Cortex of kidney (tissue), 1 donor: ENCODE measurements at places on chromosomes 1 and 21.

GRCh38 chr1:177228693-177229065 is 57.9 kb downstream of the BRINP2 start:
- no peak for DNase-seq

- no peak for DNase-seq
Measured at GRCh38 chr1:53122201-53122885, 20.1 kb downstream of the SLC1A7 start.

DNA sequence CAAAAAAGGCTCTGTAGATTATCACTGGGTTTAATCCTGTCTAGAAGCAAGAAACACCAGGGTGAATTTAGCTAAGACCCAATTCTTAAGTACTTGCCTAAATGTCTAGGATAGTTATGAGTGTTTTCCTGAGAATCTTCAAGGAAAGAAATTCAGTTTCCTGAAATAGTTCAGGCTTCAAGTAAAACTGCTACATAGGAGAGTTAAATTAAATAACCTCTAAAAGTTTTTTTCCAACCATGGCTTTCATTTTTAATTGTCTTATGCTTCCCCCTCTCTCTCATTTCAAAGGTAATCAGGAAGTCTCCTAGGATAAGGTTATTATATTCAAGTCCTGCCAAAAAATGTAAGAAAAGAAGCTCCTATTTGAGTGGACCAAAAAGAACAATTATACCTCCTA is 46.7 kb upstream of the FBXO28 start:
- no peak for DNase-seq

DNA sequence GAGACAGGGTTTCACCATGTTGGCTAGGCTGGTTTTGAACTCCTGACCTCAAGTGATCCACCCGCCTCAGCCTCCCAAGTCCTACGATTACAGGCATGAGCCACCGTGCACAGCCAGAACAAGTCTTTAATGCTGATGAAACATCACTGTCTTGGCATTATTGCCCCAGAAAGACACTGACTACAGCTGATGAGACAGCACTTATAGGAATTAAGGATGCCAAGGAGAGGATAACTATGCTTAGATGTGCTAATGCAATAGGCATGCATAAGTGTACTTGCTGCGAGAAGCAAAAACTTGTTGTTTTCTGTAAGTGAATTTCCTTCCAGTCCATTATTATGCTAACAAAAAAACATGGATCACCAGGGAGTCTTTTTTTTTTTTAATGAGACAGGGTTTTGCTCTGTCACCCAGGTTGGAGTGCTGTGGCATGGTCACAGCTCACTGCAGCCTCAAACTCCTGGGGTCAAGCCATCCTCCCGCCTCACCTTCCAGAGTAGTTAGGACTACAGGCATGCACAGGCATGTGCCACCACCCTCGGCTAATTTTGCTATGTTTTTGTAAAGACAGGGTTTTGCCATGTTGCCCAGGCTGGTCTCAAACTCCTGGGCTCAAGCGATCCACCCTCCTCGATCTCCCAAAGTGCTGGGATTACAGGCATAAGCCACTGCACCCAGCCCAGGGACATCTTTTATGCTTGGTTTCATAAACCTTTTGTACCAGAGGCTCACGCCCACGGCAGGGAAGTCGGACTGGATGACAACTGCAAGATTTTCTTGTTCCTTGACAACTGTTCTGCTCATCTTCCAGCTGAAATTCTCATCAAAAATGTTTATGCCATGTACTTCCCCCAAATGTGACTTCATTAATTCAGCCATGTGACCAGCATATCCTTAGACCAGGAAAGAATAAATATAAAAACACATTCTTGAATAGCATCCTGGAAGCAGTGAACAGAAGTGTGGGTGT is 23.1 kb downstream of the RHEX start:
- DNase-seq, result no peak

DNA sequence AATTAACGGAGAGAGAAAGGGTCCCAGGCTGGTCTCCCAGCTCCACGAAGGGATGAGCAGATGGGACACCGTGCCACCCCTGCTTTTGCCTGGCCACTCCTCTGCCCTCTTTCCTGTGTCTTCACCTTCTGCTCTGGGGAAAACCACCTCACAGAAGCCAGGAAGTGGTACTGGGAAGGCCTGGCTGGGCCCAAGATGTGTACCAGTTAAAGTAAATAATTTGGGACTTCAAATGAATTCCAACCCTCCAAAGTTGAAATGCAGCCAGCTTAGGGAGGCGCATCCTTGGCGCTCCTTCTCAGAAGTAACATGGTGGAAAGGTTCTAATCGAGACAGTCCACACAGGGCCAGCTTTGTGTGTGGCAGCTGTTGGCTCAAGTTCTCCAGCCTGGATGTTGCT is 45.7 kb downstream of the MAP3K21 start:
- DNase-seq, result no peak

- DNase-seq, result no peak
Measured at GRCh38 chr1:8283058-8283884, 34.6 kb upstream of the SLC45A1 start.

DNA sequence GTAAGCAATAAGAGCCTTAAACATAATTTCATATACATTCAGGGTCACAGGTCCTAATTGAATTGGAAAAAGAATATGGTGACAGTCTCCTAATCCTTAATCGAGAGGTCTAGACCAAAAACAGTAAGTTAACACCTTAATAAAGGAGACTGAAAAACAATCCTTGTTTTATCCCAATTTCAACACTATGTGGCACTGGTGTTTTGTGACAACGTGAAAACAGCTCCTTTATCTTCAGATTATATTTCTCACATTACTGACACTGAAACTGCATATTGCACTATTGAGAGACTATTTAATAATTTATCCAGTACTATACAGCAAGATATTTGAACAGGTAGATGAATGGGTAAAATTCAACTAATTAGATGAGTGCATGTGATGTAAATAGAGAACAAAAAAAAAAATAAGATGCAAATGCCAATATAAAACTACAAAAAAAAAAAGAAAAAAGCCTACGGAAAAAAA is 34.1 kb downstream of the TP53BP2 start:
- DNase-seq, result no peak

- no peak for DNase-seq
Measured at GRCh38 chr21:39103689-39104088, 79.6 kb downstream of the PSMG1 start.

GRCh38 chr1:39698568-39698967 is 7.3 kb upstream of the HPCAL4 start:
- no peak for DNase-seq

DNA sequence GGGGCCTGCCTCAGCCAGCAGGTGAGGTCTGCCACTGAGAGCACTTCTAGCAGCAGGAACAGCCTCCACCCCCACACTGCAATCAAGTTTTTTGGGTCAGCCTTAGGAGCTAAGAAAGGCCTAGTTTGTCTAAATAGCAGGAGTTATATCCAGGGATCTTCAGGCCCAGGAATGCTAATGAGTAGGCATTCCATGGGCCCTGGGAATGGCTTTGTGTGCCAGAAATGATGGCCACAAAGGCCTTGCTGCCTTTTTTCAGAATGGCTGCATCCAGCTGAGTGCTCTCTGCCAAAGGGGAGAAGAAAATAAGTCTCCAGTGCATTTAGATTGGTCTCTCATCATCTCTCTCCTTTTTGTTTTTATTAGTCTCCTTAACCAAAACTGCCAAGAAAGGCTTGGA is 2.8 kb downstream of the MRTO4 start:
- DNase-seq, result no peak

GRCh38 chr21:29433366-29434059 is 134.8 kb downstream of the BACH1 start:
- DNase-seq, result no peak

GRCh38 chr1:150650193-150650592 is 20.8 kb upstream of the ENSA start:
- DNase-seq, result no peak

- DNase-seq, result no peak
Measured at GRCh38 chr1:184956999-184957700, 17.2 kb downstream of the NIBAN1 start.

GRCh38 chr1:147641291-147641690 is 29.0 kb downstream of the ACP6 start:
- no peak for DNase-seq

DNA sequence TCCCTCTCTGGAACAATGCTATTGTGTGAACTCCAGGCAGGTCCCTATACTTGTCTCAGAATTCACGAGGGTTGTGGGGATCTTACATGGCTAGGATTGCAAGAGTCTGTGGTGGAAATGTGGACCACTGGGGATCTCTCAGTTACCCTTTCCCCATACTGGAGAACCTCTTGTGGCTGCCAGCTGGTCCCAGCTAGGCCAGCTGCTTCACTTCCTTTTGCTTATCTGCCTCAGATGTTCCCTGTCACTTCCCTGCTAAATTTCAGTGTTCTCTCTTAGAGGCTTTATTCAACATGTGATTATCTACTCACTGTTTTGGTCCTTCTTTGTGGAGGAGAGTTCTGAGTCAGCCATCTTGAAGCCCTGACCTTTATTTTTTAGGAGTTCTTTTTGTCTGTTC is 75.9 kb upstream of the SAMD13 start:
- no peak for DNase-seq

DNA sequence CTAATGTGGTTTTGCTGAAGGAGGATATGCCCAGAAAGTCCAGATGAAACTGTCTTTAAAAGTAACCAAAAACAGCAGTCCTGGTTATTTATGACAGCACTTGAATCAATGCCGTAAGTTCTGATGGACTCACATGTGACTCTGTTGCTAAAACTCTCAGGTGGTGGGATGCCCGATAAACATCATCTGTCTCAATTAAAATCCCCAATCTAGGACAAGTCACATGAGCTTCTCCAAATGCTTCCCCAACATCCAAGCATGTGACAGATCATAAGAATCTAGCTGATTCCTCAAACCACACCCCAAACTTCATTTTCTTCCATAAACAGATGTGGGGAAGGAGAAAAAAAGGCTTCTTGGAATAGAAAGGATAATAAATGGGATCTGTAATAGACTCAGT is 786 bp upstream of the CTSK start:
- no peak for DNase-seq

DNA sequence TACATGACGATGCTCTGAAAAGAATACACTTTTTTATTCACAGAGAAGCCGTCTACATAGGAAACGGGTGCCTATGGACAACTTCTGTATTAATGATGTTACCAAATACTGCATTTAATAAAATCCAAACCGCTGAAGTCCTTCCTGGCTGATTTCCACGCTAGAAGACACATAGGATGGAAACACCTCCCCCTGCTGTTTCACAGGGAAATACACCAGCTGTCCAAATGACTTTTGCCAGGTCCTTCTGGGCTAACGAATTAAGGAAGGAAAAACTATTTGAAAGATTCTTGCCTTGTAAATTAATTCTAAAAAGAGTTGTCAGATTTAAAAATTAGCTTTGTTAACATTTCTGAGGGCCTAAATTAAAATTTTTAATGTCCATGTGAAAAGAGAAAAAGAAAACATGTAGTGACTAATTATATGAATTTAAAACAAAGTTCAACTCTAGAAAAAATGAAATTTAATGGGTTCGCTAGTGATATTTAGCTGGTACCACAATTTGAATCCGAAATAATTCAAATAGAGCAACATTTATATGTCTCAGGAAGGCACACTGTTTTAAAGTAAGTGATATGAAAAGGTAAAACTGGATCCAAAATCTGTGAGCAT is 146.0 kb downstream of the RERE start:
- no peak for DNase-seq

GRCh38 chr1:229819091-229819490 is 193.0 kb downstream of the URB2 start:
- no peak for DNase-seq

DNA sequence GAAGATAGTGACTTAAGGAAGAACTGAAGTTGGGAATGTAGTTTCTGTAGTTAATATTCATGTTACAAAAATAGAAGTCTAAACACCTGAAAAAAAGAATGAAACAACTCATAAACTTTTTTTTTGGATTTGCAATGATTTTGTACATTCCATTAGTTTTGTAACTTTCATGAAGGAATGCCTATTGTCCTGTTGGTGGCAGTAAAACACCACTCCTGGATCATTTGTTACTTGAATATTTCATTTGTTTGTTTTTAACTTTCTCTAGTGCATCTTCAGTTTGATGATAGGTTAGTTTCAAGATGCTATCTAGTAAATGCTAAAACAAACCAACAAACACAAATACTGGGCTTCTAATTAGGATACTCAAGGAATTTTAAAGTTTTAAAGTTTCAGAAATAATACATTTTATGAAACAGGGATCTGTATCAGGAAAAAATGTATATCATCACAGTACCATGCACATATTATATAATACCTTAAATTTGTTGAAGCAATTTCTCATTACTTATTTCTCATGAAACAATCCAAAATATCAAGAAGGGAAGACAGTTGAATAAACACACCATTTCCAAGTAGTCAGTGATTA is 229.7 kb upstream of the CACYBP start:
- no peak for DNase-seq

- DNase-seq, result no peak
Measured at GRCh38 chr1:225460737-225461532, 33.1 kb upstream of the LBR start.

GRCh38 chr1:226634166-226634588 is 85.6 kb downstream of the STUM start:
- DNase-seq, result no peak

DNA sequence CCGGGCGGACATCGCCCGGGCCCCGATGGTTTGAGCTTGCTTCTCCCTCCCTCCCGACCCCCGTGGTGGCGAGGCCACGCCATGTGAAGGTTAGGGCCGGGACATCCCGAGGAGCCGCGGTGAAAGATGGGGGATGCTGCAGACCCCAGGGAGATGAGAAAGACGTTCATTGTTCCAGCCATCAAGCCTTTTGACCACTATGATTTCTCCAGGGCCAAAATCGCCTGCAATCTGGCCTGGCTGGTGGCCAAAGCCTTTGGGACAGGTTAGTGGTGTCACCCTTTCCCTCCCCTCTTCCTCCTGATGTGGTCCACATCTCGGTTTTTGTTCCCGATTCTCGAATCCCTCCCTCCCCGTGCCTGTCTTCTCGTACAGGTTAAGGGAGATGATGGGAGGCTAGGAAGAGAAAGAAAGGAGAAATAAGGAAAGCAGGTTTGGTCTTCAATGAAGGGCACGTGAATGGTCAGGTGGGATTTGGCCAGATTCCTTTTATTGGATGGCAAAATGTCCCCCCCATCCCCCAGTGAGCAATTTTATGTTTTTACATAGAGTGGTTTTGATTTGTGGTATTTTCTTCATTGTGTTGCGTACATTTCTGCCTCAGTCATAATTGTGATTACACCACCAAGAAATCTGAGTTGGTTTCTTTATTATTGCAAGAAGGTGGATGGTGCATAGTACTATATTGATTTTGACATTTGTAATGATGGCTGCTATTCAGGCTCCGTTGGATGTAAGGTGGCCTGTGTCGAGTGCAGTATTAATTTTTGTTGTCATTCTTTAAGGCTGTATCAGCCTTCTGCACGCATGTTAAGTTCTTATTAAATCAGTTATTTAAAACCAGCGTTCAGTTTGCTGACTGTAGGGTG is 1.2 kb downstream of the CAMSAP2 start:
- DNase-seq, result no peak

- DNase-seq, result no peak
Measured at GRCh38 chr1:98201666-98202081, 280.8 kb upstream of the DPYD start.

DNA sequence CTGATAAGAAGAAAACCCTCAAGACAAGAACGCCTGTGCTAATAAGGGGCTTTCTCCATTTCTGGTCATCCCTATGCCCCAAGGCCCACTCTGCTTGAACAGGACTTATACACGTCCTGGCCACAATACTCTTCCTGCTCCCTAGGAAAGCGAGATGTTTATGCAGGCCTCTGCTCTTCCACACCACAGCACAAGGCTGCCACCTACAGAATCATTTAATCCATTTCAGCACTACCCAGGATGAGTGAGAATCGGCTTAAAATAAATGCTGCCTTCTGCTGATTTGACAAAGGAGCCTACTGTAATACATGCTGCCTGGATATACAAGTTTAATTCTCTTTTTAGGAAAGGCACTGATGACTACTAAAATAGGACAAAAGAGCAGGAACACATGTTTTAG is 29.4 kb downstream of the FRRS1 start:
- DNase-seq, result no peak
